ENCODE measurements at places on chromosomes 1 and 21.

- DNase-seq: no peak
Observed at GRCh38 chr1:29504196-29504595, 267.9 kb downstream of the PTPRU start.

- DNase-seq: no peak
Observed at GRCh38 chr21:15297824-15298223, 233.0 kb upstream of the NRIP1 start.

DNA sequence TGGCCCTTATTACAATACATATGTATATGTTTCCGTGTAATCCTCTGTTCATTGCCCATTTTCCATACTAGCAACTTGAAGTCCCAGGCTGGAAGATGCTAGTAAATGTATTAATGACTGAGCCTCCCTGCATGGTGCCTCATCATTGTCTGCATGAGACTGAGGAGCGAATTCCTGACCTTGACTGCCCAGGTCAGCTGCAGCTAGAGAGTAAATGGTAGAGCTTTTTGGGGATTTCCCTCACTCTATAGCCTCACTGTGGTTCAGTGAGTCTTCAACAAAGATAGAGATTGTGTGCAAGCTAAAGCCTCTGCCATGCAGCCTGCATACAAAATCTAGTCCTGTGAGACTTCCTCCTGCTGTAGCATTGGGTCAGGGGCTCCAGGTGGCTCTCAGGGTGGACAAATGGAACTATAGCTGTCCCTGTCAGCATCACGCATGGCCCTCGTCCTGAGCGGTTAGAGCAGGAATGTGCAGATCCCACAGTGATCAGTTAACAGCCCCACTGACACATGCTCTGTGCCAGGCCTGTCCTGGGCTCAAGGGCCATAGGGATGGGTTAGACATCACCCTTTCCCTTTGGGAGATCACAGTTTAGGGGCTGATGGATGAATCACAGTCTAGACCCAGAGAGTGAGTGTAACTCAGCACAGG is 741.7 kb downstream of the MATN1 start:
- DNase-seq: no peak

GRCh38 chr1:205575294-205575885 is 56.4 kb downstream of the ELK4 start:
- DNase-seq: no peak

- DNase-seq: no peak
Observed at GRCh38 chr21:31668651-31669491, 9.4 kb downstream of the SOD1 start.

GRCh38 chr1:20928146-20928545 is 141.0 kb upstream of the HP1BP3 start:
- DNase-seq: no peak
